Kasumi-1 (cell line): ENCODE measurements at places on chromosomes 4 and X.

DNA sequence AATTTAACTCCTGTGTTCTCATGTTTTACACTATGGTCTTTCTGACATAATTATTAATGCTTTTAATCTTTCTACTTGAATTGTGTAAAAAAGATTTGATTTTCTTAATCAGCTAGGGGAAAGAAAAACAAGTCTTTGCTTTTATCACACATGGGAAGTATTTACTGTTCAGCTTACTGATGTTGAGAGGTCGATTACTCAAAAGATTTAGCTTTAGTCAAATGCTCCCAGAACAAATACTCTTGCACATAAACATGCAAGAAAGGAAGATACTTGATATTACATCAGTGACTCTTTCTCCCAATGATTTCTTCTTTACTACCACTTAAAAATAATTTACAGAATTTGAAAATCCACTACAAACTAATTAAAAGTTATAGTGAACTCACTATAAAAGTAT lies 198.3 kb upstream of the FAT4 start:
- DNase-seq, result no peak

DNA sequence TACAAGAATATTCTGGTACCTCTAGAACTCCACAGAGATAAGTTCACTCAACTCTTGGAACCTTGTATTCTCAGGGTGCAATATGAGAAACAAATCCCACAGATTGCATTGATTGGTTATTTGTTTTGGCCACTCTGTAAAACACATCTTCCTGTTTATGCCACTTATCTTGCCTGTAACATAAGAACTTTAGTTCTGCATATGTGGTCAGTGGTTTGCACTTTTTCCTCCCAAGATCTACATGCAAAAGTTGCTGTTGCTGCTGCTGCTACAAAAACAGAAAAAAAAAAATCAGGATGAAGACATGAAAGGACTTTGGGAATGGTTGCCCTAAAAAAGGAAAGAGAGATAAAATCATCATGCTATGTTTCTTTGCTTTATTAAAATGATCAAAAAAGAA lies 9.6 kb downstream of the ODAPH start:
- DNase-seq, result peak; percentile 50

DNA sequence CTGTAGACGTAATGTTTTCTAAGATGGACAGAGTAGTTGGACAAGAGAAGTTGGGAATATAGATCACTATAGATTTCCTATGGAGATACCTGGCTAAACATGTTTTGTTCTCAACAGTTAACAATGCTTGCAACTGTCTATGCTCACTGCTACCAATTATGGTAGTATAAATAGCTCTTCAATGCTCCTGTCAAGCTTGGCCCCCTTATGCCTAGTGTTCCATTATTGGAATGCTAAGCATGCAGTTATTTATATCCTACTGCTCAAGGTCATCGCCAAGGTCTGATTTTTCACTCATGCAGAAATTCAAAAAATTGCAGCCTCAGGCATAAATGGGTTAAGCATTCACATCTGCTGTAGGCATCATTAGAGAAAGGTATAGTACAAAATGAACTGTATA lies 519.0 kb downstream of the IL15 start:
- DNase-seq, result no peak

DNA sequence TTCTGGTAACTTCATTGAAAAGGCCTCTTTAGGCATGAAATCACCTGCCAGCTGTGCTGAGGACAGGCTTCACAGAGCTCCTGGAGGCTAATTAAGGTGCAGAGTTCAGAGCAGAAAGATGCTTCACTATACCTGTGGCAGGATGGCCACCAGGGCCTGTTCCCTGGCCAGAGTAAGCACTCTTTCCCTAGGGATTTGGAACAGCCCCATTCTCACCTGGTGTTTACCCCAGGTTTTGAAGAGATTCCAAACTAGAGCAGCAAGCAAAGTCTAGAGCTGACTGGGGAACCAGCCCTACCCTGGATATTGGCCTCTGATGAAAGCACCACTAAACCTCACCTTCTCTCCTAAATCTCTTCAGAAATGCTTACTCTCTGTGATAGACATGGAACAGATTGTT lies 148.8 kb downstream of the PDE5A start:
- DNase-seq, result no peak

GRCh38 chr4:104205116-104205515 lies 289.6 kb downstream of the CXXC4 start:
- no peak for DNase-seq

DNA sequence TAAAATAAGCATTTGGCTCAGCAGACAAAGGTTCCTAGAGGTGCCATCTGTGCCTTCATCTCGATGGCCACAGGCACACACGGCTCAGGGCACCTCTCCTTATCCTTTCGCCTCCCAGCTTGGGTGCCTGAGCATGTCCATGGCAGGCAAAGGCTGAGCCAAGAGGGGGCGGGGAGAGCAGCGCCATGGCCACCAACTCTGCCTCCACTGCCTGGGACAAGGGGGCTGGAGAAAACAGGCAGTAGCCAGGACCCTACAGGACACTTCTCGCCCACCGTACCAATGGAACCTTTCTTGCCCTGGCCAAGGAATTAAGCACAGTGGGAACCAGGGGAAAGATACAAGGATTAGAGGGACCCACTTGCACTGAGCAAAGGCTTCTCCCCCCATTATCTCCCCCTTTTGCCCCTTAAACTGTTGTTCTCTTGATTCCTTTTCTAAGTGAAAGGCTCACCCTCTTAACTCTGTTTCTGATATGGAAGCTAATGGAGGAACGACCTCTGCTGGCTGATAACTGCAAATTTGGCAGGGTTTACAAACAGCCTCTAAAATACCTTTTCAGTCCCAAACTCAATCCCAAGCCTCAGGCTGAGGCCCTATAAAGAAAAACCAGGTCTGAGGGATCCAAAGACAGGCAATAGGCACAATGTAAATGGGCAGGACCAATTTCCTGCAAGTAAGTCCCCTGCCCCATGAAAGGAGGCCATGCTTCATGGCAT lies 335.2 kb downstream of the ADAM29 start:
- DNase-seq, result peak; percentile 17

GRCh38 chr4:107615809-107616208 lies 104.2 kb downstream of the PAPSS1 start:
- DNase-seq, result no peak

DNA sequence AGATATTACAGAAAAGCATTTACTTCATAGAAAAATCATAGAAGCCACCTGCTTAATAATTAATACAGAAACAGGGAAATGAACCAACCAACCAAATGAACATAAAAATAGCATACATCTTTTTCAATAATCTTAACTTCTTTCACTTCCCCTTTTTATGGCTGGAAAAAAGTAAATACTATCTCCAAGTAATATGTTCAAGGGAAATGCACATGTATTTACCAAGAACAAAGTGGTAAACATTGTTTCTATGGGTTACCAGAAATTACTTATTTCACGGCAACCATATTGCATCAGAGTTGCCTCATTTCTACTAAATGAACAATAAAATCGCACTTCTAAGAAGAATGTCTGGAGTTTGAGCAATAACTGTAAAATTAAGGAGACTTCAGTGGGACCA lies 321.3 kb downstream of the TMA16 start:
- peak; percentile 2 for DNase-seq

GRCh38 chr4:2286904-2287593 lies 25.1 kb upstream of the MXD4 start:
- DNase-seq, result no peak

- no peak for DNase-seq
These were observed 16.0 kb downstream of the MCF2 start for GRCh38 chrX:139691843-139692505.

DNA sequence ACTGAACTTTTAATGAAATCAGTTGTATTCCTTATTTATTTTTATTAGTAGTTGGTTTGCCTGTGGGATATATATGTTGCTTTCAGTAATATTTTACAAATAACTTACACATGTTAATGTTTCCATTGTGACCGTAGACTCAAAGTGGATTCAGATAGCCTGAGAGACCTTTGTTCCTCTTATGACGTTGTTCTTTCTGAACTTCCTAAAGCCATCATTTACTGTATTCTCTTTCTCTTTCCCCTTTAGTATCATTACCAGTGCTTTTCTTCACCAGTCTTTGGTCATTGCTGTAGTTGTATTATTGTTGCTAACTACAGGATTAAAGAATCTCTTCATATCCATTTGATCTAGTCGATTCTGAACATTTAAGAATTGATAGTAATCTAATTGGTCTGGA lies 4.3 kb downstream of the STIM2 start:
- DNase-seq, result no peak

GRCh38 chrX:38651625-38652601 lies 90.6 kb downstream of the TSPAN7 start:
- no peak for DNase-seq

DNA sequence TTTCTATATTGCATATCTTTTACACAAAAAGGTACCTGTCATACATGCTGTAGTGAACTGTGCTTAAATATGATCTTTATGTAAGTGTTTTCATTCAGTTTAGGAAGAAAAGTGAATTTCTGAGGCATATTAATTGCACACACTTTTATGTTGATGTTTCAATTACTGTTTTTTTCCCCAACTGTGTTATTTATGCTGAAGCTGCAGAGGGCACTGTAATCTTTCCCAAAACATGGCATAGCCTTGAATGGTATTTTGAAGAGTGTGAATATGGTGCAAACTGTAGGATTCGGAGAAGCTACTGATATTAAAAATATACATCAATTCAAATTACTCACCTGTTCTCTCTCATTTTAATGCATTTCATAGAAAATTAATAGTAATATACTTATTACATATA lies 6.0 kb upstream of the CENPE start:
- DNase-seq, result peak; percentile 16
